ENCODE measurements at places on chromosomes 5 and 9.
A peak's percentile ranks its signal among the peaks of the same experiment; 100 is the strongest.

DNA sequence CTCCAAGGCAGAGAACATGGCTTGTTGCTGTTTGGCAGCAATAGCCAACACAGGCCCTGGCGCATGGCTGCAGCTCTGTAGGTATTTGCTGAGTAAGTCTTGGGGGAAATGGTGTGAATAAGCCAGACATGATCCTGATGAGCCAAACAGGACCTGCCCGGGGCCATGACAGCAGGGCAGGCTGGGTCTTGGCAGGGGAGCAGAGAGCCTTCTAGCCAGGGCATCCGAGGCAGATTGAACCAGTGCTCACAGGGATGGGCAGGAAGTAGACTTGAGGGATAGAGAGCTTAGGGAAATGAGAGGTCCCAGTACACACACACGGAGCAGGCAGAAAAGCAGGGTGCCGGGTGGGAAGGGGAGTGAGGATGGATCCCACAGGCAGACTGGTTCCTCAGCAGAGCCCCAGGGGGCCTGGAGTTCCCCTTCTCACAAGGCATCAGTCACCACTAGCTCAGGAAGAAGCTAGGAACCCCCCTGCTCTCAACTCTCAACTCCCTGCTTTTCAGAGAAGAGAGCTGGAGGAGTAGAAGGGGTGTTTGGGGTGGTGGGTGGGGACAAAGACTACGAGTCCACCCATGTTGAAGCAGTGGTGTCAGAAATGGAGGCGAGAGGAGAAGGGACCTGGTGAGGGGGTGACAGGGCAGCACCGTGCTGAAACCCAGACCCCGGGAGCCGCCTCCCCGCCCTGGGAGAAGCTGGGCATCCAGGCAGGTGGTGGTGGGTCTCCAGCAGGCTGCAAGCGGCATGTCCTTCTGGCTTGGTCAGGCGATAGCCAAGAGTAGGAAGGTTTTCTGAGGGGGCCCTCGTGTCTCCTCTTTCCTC is 111.1 kb downstream of the RGS3 start:
- DNase-seq: no peak

DNA sequence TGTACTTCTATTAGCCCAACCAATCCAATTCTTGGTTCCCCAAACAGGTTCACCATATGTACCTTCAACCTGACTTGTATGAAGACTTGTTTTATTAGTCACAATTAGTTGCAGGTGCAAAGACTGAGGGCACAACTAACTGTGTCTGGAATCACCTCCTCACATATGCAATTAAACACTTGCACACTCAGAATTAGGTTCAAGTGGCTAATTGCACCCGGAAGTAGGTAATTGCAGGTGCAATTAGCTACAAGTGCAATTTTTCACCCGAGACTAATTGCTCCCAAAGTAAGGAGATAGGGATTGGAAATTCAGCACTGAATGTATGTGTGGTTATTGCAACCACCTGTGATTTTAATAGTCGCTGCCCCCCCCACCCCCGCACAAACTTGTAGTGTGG is 338.9 kb downstream of the ZSWIM6 start:
- DNase-seq: no peak

DNA sequence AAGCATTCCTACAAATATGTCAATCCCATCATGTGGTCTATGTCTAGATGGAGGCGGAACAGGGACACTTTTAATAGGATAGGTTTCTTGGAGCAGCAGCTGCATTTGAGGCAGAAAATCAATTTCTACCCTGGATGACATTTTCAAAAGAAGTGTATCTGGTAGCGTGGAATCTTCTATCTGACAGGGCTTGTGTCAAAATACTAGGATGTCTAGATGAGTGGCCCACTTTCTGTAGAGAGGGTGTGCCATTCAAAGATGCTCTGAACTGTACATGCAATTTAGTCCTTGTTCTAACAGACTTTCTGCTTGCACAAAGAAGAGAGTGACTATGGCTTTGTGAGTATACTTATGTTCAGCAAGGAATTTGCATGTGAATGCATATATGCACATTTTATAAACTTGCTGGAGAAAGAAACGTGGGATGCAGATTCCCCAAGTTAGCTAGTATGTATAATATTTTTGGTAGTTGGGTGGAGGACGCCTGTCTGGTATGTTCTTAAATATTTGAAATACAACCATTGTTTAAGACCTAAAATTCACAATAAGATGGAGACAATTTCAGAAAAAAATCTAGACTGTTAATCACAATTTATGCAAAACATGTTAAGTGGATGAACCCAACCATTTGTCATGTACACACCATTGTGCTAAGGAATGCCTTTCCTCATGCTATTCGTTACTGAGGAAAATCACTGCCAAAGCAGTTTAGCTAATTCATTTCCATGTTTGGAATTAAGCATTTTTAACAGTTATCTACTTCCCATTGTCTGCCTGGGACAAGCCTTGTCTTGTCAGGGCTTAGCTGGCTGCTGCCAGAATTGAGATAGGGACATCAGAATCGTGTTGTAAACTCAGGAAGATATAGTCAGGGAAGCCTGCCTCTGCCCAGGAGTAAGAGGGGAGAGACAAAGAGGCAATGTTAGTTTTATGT is 129.1 kb upstream of the MEF2C start:
- no peak for DNase-seq

DNA sequence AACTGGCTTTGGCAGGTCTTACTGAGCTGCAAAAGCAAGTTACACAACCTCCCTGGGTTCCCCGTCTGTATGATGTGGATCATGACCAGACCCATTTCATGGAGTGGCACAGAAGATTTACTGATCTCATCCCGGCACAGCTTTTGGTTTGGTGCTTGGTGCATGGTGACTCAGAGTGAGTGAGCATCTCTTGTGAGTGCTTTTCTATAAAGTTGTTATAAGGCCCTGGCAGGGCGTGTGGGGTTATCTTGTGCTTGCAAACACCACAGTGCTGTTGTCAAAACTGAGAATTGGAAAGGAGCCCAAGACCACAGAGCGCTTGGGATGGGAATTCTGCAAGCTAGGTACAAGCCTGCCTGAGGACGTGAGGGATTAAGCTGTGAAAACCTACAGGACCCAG is 425.2 kb downstream of the GADD45G start:
- DNase-seq: peak; percentile 24

GRCh38 chr5:10513501-10514442 is 50.1 kb upstream of the ANKRD33B start:
- DNase-seq: peak; percentile 19

Measured in hematopoietic multipotent progenitor cell treated with erythropoietin and hydrocortisone succinate and interleukin-3 and kit ligand, for 6 days (in vitro differentiated cells).